ENCODE measurements at places on chromosomes 3 and 15.
A peak's percentile ranks its signal among the peaks of the same experiment; 100 is the strongest.

- DNase-seq: no peak
Observed at GRCh38 chr15:31824024-31824423, 206.3 kb upstream of the CHRNA7 start.

- peak; percentile 66 for DNase-seq
Observed at GRCh38 chr15:48176112-48176511, 2.0 kb downstream of the MYEF2 start.

DNA sequence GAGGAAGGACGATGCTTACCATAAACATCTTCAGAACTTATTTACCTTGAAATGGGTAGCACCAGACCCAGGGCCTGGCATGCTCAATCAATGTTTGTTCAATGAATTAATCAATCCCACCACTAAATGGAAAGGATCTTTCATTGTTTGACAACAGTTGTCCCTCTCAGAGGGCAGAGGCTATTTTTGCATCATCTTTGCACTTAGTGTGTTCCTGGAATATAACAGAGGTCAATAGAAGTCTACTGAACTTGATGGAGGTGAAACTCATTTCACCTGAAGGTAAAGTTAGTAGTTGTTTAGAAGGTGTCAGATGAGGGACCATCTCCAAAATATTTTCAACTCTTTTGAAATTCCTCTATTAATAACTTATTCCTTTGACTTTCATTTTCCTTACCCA is 36.9 kb upstream of the LACTB start:
- DNase-seq: no peak

DNA sequence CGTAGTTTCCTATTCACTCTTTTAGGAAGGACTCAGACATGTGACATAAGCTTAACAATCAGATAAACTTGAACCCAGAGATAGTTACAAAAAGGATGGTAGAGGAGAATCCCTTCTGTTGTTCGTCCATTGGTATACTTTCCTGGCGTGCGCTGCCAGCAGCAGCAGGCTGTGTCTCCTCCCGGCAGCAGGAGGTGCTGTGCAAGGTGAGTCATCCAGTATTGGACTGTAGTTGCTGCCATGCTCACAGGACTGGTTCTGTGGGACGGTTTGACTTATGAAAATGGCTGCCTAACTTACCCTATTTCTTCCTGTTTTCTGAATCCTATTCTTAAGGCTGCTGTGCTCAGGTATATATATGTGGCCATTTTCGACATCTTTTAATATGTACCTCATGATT is 253.4 kb upstream of the LRRC3B start:
- DNase-seq: no peak

DNA sequence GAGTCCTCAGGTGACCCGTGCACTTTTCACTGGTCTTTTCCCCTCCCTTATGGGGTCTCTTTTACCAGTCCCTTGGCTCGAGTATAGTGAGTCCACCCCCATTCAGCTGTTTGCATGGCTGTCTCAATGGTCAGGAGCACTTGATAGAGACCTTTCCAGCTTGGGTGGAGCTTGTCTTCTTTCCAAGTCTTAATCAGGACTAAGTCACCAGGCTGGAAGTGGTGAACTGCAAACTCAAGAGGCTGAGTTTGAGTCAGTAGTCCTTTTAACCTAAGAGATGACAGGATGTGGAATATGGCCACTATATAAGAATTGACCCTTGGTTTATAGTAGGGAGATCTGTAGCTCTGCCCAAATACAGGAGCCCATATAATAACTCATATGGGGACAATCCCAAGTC is 279.7 kb downstream of the PYDC2 start:
- no peak for DNase-seq

DNA sequence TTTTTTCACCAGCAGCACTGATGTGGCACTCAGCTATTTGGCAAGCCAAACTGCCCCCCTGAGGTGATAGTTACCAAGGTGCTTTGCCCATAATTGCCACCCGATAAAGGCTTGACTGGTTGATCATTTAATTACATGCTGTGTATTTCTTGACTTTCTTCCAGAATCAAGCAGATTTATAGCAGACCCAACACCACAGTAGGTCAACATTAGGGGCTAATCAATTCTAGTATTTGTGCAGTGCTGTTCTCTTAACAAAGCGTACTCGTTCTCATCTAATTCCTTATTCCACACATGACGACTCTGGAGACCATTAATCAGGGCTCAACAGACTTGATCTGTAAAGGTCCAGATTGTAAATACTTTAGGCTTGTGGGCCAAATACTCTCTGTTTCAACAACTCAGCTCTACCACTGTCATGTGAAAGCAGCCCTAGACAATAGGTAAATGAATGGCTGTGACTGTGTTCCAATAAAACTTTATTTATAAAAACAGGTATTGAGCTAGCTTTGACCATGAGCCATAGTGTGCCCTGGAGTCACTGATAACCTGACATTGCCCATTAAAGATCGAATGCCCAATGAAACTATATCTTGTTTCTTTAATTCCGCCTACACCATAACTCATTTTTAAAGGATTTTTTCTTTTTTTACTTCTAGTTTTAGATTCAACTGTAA is 119.1 kb upstream of the TMC3 start:
- DNase-seq: no peak

GRCh38 chr15:38547255-38547997 is 17.2 kb downstream of the RASGRP1 start:
- peak; percentile 76 for DNase-seq

- DNase-seq: no peak
Observed at GRCh38 chr15:42107473-42107872, 13.1 kb upstream of the PLA2G4D start.

Measured in fibroblast of upper back skin (primary cell).